ENCODE measurements at places on chromosomes 4 and X.

- DNase-seq = no peak
These were observed 117.3 kb downstream of the WDFY3 start for GRCh38 chr4:84849051-84849640.

GRCh38 chr4:146638786-146639505 lies at the start of gene POU4F2:
Gene POU4F2, plus strand, starts transcription at chr4:146638893. Its CDS starts 248 bp downstream, at chr4:146639141.
- peak; percentile 78 for DNase-seq

DNA sequence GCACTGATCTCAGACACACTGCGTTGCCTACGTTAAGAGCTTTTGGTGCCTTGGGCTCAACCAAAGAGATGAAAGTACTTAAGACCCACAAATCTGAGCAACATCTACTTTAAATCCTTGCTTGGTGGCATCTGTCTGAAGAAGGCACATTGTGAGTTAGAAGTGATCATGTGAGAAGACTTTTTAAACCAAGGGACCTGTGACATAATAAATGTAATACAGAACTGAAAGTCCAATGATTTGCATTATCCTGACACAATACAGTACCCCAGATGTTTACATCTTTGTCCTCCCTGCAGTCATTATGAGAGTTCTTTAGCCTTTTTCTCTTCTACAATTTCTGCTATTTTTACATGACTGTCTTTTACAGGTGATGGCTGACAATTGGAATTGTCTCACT lies 96.7 kb upstream of the FTHL17 start:
- DNase-seq = no peak

DNA sequence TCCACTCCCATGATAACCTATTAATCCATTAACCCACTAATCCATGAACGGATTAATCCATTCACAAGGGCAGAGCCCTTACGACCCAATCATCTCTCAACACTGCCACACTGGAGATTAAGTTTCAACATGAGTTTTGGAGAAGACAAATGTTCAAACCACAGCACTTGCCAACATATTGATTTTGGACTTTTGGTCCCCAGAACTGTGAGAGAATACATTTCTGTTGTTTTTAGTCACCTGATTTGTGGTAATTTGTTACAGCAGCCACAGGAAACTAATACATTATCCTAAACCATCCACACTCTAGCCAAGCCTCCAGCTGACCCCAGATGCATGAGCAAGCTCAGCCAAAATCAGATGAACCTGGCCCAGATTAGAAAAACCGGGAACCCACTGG lies 22.4 kb downstream of the SEC24D start:
- DNase-seq = no peak

DNA sequence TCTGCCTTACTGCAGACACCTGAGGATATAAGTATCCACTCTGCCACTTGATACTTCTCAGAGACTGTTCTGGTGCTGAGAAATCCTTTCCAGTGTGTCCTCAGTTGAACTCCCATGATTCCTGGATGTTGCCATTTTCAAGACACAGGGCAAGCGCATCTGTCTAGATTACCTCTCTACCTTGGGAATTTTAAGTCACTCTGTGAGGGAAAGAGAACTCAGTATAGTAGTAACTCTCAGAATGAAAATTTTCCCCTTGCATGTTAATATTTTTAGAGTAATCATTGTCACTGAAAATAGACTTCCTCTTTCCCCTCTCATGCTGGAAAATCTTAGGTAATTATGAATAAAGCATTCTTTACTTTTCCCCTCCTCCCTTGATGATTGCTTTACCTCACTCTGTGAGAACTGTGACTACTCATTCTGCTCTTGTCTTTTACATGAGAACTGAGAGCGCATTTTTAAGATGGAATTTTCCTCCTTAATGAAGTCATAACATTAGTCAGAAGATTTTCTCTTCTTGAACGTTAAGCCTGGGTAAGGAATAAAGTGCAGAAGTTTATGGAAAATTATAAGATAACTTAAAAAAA lies 45.0 kb downstream of the TET2 start:
- DNase-seq = no peak

DNA sequence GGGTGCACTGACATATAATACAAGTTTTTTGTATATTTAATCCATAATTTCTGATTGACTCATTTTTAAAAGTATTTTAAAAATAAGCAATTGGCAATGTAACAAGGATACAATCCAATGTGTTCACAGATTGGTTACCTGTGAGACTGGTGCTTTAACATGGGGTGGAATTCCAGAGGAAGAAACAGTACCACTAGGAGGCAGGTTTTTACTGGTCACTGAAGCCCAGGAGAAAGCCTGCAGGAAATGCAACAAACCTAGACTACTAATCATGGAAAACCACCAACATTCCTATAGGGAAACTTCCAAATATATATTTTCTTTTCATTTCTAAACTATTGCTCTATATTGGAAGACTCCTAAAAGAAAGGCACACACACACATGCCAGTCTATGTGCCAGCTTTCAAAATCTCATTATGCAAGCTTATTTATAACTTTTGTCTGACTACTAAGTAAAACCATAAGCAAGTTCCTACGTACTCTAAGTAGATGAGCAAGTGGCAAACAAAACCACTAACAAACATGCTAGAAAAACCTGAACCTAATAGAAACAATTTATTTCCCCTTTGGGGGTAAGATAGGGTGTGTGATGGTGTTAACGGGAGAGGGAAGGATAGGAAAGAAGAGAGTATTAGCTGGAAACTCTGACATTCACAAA lies 19.2 kb downstream of the G3BP2 start:
- DNase-seq = peak; percentile 39

DNA sequence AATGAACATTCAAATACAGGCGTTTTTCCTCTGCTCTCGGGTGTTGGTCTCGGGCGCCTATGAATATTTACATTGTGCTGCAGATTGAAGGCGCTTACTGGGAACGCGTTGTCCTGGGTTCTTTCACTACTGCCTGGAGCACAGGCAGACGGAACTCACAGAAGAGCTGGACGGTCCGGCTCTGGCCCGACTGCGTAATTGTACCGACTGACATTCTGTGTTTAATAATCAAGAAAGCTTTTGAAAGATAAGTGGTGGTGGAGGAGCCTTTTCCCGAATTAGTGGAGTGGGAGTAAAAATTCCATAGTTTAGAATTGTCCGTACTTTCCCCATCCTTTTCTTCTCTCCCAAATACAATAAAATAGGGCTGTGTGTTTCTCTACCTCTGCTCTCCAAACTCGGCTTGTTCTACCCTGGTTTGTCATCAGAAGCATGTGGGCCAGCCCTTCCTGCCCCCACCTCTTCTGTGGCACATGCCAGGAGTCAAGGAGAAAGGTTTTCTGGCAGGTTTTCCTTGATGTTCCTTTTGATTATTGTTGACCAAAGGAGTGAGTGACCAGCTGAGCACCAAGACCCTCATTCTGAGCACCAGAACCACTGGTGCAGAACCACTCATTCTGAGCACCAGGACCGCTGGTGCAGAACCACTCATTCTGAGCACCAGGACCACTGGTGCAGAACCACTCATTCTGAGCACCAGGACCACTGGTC lies 2.3 kb downstream of the FHDC1 start:
- DNase-seq = no peak

DNA sequence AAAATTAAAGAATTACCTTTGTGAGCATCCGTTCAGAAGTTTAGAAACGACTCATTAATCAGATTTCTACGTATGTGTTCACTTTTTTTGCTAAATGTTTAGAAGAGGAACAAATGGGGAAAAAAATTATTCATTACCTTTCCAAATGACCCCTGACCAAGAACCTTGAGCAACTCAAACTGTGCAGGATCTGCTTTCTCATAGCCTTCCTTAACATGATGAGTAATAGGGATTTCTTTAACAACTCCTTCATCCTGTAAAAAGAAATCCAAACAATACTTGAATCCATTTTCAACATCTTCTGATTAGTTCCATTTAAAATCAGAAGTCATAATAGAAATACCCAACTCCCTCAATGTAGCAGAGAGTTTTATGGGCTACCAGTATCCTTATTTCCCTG lies 32.1 kb downstream of the RPS6KA6 start:
- no peak for DNase-seq

DNA sequence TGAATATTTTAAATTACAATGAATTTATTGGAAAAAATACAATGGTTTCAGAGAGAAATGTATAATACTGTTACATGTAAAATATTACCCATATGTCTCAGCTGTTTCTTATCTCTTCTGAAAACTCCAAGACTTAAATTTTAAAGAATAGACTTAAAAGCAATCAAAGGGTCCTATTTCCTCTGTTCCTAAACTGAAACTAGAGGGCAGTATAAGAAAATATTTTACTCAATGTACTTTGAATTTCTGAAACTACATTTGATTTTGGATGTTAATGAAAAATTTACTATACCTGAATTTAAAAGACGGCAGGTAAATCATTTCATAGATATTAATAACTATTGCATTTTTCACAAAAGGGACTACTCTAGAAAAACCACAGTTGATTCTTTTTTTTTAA lies 200.2 kb downstream of the LRBA start:
- DNase-seq = no peak

DNA sequence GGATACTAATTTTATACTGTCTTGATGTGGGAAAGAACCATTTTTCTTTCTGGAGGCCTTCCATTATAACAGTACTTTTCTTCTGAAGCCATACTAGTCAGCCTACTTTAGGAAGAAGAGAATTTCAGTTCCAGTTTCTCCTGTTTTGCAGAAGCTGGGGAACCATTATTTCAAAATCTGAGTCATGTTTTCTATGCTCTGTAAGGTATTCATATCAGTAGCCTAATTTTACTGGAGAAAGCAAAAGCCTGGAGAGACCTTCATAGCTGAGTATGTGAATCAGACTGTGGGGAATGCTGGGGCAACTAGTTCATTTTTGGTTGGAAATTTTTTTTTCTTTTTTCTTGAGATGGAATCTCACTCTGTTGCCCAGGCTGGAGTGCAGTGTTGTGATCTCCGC lies 22.4 kb downstream of the AFF1 start:
- DNase-seq = no peak

DNA sequence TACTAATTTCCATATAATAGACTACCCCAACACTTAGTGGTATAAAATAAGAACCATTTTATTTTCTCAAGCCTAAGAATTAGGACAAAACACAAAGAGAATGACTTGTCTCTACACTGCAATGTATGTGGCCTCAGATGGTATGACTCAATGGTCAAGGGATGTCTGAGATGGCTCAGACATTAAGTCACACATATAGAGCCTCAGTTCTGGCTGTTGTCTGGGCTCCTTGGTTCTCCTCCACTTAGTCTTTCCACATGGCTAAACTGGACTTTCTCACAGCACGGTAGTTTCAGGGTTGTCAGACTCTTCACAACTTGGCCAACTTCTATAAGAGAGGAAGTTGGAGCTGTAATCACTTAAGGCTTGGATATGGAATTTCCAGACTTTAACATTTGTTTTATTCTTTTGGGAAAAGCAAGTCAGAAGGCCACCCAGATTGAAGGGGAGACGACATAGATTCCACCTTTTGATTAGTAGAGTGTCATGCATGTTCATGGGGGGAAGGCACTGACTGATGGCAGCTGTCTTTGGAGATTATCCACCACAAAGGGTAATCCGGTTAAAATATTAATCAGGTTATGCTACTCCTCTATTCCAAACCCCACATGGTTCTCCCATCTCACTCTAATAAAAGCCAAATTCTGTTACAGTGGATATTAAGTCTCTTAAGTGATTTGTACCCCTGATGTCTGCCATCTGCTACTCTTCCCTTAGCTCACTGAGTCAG lies 9.4 kb downstream of the IL15 start:
- no peak for DNase-seq

GRCh38 chr4:6032249-6033244 lies 14.3 kb upstream of the C4orf50 start:
- DNase-seq = no peak

DNA sequence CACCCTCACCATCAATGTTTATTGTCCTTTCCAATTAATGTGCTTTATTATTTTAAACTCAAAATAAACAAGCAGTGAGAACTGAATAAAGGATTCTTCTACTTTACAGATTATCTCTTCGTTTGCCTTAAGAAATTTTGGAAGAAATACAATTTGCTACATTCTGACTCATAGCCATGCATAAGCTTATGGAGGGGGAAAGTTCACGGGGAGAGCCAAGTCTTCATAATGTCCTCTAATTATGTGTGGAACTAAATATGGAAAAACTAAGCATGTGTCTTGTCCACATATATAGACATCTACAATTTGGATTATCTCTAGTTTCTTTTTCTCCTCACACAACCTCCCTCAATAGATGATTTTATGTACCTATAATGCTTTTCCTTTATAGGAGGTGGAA lies 17.5 kb downstream of the CXCL13 start:
- DNase-seq = no peak

- no peak for DNase-seq
These were observed 38.7 kb upstream of the LPAR4 start for GRCh38 chrX:78708816-78709215.

DNA sequence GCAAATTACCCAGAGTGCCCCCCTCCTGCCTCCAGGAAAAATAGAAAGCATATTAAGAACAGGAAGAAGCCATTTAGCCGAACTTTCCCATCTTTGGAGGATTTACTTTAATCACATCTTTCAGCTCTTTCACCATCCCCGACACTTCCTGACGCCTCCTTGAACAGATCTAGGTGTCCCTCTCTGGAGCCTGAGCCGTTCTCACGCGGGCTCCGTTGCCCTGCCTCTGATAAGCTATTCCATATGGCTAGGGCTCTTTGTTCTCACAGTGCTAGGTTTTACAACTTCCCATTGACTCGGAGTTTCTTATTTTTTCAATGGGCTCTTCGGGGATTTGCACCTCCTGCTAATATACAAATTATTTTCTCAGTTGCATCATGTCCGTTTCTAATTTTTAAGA lies 82.1 kb upstream of the GPC4 start:
- no peak for DNase-seq

GRCh38 chr4:173565281-173565680 lies 35.3 kb upstream of the HAND2 start:
- DNase-seq = no peak

- DNase-seq = no peak
These were observed 201.5 kb downstream of the TBX22 start for GRCh38 chrX:80216086-80216485.

GRCh38 chr4:40506492-40506891 lies 123.2 kb downstream of the RBM47 start:
- DNase-seq = no peak

DNA sequence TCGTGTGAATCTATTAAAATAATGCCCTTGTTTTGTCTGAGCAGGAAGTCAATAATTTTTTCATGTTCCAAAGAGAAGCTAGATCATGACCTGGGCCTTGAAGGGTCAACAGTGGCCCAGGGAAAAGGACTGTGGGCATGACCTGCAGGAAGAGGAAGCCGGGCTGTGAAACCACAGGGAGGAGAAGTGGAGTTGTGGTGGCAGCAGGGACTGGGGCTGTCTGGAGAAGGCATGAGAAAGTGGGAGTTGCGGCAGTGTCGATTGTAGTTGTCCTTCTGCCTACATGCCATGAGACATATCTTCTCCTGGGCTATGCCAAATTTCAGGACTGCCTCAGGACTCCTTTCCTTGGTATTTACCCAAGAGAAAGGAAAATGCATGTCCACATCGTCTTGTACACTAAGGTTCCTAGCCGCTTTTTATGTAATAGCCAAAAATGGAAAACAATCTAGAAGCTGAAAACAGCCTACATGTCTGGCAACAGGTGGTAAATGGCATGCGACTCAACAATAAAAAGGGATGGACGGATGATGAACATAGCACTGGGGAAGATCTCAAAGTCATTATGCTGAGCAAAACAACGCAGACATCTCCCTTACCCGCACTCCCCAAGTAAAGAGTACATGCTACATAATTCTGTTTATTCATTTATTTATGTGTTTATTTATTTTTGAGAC lies 13.6 kb upstream of the PTTG2 start:
- DNase-seq = no peak

GRCh38 chrX:64394874-64395567 lies at the start of gene MTMR8:
Gene MTMR8, minus strand, starts transcription at chrX:64395452. Its CDS starts 89 bp downstream, at chrX:64395363.
- DNase-seq = peak; percentile 75
